ENCODE measurements at places on chromosomes 4 and X.

DNA sequence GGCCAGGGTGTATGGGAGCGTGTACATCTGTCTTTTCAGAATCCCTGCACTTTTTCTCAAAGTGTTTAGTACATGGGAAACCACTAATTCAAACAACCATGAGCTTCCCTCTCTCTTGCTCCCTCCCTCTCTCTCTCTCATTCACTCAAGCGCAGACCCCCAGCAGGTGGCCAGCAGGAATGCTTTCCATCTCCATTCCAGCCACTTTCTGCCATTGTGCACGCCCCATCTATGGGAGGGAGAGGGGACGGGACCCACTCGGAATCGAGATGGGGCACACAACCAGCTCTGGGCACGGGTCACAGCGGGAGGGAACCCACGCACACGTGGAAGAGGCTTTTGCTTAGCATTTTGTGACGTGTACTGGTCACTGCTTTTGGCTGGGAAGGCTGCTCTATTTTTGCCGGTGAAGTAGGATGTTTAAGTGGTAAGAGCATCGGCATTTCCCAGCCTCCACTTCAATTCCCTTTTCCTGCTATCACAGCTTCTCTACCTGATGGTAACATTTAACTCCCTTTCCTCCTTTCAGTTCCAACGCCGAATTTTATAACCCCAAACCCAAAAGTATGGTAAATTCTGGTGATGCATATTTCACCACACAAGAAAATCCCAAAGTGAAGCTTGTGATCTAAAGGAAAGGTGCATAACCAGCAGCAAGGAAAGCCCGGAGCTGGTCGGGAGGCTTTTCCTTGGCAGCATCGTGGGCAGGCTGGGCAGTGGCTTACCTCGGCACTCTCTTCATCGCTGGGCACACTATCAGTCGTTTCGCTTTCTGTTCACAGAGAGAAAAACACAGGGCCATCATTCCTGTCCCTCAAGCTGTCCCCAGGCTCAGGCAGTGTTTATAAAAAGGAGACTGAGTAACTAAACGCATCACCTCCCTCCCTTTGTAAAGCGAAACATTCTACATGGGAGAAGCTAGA lies 84.1 kb downstream of the IRF2 start:
- DNase-seq, result no peak

DNA sequence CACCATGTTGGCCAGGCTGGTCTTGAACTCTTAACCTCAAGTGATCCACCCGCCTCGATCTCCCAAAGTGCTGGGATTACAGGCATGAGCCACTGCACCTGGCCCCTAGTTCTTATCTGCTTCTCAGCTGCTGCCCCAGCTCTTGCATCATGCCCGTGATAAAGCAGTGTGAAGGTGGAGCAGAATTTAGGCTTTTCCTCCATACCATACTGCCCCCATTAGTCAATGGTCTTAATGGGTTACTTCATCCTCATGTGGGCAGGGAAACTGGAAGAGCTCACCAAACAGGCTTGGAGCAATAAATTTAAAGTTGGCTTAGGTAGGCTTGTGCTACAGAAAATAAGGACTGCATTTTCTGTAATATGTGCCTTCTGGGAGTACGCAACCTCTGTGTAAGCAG lies 636.9 kb upstream of the BOD1L1 start:
- DNase-seq, result no peak

- no peak for DNase-seq
Measured at GRCh38 chr4:182175788-182176519, 67.2 kb upstream of the TENM3 start.

GRCh38 chr4:145207934-145208333 lies 27.5 kb upstream of the OTUD4 start:
- DNase-seq, result no peak

GRCh38 chr4:122744229-122744628 lies 11.7 kb downstream of the BBS12 start:
- DNase-seq, result no peak

Measured in GM18507 (cell line).